Cardiac fibroblast (primary cell): ENCODE measurements at places on chromosomes 2 and 18.

- no peak for DNase-seq
These were observed 538.3 kb upstream of the CDH2 start for GRCh38 chr18:28715206-28715605.

DNA sequence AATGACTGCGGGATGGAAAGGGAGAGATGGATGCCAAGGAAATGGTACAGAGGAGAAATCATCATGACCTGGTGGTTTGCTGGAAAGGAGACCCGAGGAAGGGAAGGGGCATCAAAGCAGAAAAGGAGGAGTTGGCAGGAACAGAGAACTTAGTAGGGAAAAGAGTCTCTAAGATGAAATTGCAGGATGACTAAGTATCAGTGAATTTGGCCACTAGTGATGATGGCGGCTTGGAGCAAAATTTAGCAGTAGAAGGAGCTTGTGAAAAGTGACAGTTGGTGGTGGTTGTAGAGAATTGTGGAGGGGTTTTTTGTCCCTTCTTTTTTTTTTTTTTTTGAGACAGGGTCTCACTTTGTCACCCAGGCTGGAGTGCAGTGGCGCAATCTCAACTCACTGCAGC is 10.1 kb downstream of the METAP1D start:
- DNase-seq = no peak

DNA sequence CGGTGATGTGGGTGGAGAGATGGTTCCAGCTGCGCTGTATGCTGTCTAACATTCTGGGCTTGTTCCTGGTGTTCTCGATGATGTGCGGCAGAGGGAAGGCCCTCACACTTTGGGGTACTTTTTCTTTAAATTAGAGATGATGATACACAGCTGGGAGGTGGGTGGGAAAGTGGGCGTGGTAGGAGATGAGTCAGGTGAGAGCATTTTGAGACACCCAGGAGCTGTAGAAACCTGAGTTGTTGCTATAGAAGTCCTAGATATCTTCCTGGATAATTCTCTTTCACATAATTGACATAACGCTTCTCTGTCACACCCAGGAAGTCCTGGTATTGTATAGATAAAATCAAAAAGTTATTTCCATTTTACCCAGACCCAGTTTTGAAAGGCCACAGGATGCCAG is 103.8 kb upstream of the ALKAL2 start:
- no peak for DNase-seq

DNA sequence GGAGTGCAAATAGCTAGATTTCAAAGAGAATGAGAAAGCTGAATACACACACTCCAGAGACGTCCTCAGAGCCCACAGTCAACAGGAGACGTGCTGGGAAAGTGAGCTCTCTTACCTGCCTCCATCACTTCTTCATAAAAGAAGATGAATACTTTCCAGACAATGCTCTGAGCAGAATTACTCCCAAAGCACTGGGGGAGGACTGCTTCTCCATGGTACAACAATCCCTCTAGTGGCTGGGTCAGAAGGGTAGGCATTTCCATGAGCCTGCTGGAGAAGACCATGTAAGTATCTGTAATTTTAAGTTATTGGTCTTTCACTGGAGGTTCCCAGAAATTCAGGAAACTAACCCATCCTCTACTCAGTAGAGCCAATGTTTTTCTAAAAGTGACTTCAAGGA is 190.3 kb downstream of the RBM43 start:
- peak; percentile 72 for DNase-seq

GRCh38 chr2:8915941-8916340 is 78.5 kb upstream of the KIDINS220 start:
- DNase-seq = no peak

DNA sequence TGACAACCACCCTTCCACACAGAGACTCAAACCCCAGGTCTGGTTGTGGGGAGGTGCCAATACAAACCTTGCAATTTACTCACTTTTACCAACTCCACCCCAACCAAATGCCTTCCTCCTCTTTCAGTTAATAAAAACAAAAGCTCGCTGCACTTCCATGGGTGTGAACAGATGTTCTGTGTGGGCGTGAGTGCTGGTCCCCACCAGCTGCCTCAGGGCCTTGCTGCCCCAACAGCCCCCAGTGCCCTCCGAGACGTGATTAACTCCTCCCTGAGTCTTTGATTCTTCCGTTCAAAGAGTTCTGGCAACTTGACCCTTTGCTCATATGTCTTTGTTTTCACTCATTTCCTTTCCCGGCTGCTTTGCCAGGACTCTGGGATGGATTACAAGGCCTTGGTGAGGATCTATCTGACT is 258.9 kb upstream of the CXCR4 start:
- peak; percentile 22 for DNase-seq

- DNase-seq = no peak
These were observed 501 bp downstream of the TNS1 start for GRCh38 chr2:218002143-218002844.

GRCh38 chr2:51065276-51065675 is 33.3 kb upstream of the NRXN1 start:
- no peak for DNase-seq

GRCh38 chr2:227052879-227053278 is 111.1 kb downstream of the COL4A4 start:
- no peak for DNase-seq

- DNase-seq = no peak
These were observed 30.3 kb downstream of the TFCP2L1 start for GRCh38 chr2:121254748-121255147.

DNA sequence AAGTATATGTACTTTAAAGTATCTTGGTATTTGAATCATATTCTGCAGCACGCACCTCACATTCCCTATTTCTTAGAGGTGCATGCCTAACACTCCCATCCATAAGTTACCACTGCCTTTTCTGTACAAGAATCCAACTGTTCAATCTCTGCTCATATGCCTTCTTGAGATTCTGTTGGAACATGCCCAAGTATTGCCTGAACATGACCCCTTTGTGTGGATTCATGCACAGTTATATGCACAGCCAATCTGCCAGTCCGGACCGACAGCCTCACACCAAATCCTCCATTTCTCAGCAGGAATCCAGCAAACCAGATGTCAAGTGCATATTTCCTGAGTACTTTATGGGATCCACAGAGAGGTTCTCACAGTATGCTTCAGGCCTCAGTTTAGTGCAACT is 222.0 kb downstream of the TMEM182 start:
- DNase-seq = no peak

DNA sequence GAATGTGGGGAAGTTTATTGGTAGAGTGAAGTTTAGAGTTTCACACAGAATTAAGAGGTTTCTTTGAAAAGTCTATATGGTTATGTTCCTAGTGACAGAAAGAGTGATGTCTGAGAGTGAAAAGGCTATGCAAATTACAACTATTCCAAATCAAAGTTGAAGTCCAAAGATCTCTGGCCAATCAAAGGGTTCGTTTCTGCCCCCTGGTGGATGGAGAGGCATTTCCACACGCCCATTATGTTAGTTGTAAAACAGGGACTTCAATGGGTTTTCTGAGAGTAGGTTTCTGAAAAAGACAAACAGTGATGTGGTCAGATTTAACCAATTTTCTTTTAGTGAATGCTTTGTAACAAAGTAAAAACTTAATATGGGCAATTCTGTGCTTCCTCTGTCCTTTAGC is 441.5 kb upstream of the POU3F3 start:
- DNase-seq = no peak

- DNase-seq = no peak
These were observed 204.8 kb downstream of the TSN start for GRCh38 chr2:121960251-121960650.

GRCh38 chr2:231394211-231395141 is 1.0 kb upstream of the B3GNT7 start:
- DNase-seq = no peak

GRCh38 chr2:62971936-62972335 is 78.7 kb upstream of the OTX1 start:
- DNase-seq = no peak

GRCh38 chr18:10353791-10354190 is 100.6 kb upstream of the APCDD1 start:
- peak; percentile 64 for DNase-seq

- no peak for DNase-seq
These were observed 220.2 kb downstream of the HDAC4 start for GRCh38 chr2:239180526-239181073.

GRCh38 chr2:20156076-20156759 is 68.7 kb downstream of the SDC1 start:
- DNase-seq = no peak

DNA sequence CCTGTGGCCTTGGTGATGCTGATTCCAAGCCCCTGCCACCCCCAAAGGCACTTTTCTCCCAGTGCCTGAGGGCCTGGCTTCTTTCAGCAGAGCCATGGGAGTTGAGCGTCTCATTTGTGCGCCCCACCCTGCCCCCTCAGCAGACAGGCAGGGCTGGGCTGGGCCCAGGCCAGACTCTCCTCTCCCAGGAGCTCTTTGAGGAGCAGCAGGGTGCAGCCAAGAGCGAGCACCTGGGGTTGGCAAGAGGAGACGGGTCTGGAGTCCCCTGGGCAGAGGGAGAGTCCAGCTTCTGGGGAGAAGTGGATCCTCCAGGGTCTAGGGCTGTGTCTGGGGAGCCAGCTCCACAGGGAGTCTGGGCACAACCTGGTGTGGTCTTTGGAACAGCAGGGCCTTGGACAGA is 21.2 kb downstream of the NPPC start:
- no peak for DNase-seq

DNA sequence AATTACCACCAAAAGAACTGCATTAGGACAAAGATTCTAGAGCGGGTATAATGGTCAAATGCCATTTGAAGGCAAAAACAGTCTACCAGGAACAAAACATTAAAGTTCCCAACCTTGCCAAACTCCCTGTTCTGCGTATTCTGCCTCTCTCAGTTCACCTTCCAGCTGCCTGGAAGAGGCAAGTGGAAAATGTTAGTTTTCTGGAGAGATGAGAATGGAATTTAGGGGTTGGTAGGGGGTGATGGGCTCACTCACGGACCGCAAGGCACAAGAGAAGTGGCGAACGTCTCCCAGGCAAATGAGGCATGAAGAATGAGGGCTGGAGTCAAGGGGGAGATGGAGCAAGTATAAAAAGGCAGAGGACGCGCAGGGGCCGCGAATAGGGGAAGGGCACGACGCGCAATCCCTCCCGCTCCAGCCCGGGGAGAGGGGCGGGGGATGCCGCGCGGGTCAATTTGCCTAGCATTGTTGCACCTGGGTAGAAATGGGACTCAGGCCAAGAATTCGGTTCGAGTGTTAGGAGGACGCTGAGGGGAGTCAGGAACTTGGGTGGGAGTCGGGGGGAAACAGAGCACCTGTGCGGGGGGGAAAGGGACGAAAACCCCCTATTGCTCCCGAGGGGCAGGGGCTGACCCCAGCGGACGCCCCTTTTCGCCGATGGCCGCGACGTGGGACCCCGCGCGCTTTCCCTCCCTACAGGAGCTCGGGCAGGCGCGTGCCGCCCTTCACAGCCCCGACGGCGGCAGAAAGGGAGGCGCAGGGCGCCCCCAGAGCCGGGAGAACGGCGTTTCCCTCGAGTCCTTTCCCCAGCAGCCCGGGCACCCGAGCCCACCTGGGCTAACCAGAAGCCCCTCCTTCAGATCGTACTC is 573 bp downstream of the PAIP2B start:
- no peak for DNase-seq

GRCh38 chr2:54814389-54815147 is 91.1 kb downstream of the EML6 start:
- DNase-seq = no peak

- DNase-seq = peak; percentile 34
These were observed 35.8 kb downstream of the PID1 start for GRCh38 chr2:229235131-229235914.

- peak; percentile 86 for DNase-seq
These were observed 405.5 kb downstream of the MEIS1 start for GRCh38 chr2:66840321-66841002.

DNA sequence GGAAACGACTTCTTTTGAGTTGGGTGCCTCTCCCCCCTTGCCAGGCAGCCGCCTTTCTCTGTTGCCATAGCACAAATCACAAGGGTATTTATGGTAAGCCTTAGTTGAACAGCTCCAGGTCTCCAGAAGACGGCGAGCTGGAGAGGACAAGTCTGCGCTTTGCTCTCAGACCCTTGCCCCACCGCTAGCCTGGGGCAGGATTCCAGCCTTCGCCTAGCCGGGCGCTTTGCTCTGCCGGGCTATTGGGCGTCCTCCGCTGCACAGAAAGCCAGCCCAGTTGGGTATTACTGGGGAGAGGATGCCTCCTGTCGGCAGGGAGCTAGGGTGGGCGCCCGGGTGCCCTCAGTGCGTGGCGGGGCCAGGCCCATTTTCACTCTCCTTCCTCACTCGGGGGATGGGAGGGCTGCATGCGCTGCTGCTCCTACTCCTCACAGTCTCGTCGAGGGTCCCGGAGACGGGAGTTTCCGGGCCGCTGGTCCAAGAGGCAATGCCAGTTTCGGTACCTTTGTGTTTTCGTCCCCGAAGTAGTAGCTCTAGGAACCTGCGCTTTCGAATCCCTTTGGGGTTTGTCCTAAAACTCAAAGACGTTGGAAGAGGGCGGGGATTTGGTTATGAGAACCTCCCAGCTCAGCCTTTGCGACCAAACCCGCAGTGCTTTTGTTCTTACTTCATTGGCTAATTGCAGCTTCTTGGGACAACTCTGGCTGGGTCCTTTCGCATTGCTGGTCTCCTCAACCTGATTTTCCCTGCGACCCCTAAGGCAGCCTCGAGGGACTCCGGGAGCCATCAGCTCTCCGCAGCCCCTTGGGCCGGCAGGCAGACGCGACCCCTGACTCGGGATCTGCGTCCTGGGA is 3.6 kb upstream of the DLX2 start:
- DNase-seq = peak; percentile 52

- no peak for DNase-seq
These were observed 73.4 kb upstream of the SMAD7 start for GRCh38 chr18:49023938-49024803.

- DNase-seq = peak; percentile 93
These were observed 10.7 kb downstream of the USP34 start for GRCh38 chr2:61460163-61460562.

DNA sequence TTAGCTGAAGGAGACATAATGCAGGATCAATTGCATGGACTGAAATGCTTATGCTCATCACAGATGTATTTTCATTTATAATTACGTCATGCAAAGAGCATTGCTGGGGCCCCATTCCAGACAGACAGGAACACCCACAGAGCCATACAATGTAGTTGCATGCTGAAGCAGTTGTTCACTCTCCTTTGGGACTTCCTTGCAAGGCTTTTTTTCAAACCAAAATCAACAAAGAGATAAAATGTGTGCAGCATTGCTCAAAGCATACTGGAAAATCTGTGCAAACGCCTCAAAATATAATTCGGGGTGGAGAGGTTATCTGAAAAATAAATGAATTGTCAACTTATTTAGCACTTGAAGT is 463.2 kb downstream of the CDH2 start:
- DNase-seq = peak; percentile 87

DNA sequence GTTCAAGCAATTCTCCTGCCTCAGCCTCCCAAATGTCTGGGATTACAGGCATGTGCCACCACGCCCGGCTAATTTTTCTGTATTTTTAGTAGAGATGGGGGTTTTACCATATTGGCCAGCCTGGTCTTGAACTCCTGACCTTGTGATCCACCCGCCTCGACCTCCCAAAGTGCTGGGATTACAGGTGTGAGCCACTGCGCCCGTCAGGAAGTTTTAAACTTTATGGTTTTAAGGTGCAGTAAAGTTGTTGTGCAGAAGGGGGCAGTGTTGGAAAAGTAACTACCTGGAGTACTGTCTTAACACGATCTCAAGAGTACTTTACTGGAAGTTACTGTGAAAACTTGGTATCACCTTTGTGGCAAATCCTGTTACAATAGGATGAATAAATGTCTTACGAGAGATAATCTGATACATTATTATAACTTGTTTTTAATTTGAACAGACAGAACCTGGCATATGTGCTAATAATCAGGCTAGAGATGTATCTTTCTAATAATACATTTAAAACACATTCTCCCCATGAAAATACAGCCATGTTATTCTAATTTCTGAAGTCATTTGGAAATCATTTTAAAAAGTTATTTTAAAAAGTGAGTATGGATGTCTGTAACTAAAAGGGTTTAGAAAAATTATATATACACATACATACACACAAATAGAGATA is 10.8 kb downstream of the SPDYA start:
- peak; percentile 73 for DNase-seq
